ENCODE measurements at places on chromosomes 11 and 22.

DNA sequence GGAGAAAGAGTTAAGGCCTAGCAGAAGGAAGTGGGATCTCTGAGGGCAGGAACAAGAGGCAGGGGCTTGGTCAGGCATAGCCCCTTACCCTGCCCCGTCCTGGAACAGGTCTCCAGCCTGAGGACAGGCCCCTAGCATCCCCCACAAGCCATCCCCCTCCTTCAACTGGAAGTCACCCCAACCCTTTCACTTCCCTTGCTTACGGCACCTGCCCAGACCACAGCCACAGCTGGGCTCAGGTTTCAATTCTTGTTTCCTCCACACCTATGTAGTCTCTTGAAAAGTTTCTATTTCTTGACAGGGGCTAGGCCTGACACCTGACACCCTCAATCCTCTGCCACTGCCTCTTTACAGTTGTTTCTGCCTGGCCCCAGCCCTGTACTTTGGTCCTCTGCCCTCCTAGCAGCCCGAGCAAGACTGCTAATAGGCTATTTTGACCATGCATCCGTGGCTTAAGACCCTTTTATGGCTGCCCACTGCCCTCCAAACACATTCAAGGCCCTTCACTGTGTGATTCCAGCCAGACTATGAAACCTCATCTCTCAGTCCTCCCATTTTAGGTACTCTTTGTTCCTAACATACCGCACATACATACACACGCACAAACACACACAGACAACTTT is 10.9 kb upstream of the FCHSD2 start:
- DNase-seq: no peak

- no peak for DNase-seq
These were observed 6.5 kb downstream of the KREMEN1 start for GRCh38 chr22:29079218-29079901.

GRCh38 chr11:120509346-120510053 is 2.0 kb upstream of the GRIK4 start:
- no peak for DNase-seq

GRCh38 chr22:19763458-19764298 is 3.1 kb downstream of the TBX1 start:
- DNase-seq: no peak

DNA sequence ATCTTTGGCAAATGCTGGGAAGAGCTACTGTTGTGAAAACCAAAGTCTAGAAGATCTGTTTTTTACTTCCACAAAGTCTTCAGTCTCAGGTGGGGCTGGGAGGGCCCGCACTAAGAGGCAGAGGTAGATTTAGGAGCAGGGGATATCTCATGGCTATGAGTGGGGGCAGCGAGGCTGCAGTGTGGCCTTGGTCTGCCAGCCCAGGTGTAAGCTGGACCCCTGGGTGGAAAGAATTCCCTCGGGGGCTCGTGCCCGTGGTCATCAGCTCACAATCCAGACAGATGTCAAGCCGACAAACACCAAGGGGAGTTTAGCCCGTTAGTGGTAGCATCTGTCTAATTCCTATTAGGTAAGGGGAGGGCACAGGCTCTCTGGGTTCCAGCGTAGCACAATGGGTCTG is 9.0 kb downstream of the PKNOX2 start:
- no peak for DNase-seq

Measured in lung microvascular endothelial cell (primary cell).